Erythroblast (primary cell): ENCODE measurements at places on chromosomes 2 and 18.

DNA sequence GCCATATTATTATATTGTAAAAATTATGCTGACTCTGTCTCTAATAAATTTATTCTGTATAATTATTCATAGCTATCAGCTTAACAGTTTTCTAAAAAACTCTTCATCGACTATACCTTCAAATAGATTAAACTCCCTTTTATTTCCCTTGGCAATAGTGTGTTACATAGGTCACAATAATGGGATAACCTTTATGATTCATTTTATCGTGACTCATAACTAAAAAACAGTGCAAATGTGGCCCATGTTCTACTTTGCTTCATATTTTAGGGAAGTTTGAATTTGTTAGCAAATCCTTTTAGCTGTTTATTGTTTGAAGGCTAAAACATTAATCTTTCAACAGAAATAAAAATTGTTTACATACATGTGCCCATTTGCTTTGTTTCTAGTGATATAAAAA lies 783.2 kb upstream of the CDH2 start:
- DNase-seq = no peak

- DNase-seq = no peak
Observed at GRCh38 chr2:85444629-85445172, 26.2 kb downstream of the SH2D6 start.

- no peak for DNase-seq
Observed at GRCh38 chr2:196441527-196441926, 198.0 kb upstream of the CCDC150 start.

- no peak for DNase-seq
Observed at GRCh38 chr2:21041943-21042707, 1.7 kb downstream of the APOB start.

DNA sequence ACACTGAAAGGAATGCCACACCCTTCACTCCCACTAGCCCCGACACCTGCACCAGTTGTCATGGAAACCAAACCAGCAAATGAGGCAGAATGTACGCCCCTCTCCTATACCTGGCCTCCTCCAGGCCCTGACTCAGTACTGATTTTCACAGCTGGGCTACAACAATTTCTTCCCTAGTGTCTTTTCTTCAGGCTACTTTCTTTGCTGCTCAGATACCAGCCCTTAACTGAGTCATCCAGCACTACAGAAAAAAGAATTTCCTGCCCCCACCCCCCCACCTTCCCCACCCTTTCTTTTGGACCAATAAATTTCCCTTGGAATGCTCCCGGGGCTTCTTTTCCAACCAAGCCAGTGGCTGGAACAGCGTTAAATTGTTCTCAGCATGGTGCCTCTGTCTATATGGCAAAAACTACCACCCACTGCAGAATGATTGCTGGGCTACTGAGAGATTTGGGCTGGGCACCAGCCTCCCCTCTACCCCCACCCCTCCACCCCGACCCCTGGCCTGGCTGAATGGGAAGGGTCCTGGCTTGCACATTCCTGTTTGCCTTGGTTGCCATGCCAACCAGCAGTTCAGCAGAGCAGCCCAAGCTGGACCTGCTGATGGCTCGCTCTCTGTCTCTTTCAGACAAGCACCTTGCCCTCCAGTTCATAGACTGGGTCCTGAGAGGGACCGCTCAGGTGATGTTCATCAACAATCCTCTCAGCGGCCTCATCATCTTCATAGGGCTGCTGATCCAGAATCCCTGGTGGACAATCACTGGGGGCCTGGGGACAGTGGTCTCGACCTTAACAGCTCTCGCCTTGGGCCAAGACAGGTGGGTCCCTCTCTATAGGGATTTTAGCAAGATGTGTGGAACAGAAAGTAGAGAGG lies 11.3 kb downstream of the SLC14A2 start:
- no peak for DNase-seq

DNA sequence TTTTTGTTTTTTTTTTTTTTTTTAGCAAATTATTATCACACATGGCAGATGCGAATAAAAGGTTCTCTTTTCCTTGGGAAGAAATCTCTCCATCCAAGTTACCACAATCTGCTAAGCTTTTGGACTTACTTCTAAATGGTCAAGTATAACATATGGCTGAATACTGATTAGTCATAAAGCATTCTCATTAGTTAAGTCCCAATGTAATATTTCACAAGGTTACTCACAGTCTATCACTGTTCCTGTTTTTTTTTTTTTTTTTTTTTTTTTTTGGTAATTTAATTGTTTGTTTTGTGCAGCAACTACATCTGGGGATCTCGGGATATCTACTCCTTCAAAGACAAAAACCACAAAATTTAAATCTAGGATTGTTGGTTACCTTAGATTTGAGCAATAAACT lies 771.7 kb downstream of the CPS1 start:
- no peak for DNase-seq

GRCh38 chr2:8630676-8631464 lies 51.0 kb upstream of the ID2 start:
- no peak for DNase-seq

DNA sequence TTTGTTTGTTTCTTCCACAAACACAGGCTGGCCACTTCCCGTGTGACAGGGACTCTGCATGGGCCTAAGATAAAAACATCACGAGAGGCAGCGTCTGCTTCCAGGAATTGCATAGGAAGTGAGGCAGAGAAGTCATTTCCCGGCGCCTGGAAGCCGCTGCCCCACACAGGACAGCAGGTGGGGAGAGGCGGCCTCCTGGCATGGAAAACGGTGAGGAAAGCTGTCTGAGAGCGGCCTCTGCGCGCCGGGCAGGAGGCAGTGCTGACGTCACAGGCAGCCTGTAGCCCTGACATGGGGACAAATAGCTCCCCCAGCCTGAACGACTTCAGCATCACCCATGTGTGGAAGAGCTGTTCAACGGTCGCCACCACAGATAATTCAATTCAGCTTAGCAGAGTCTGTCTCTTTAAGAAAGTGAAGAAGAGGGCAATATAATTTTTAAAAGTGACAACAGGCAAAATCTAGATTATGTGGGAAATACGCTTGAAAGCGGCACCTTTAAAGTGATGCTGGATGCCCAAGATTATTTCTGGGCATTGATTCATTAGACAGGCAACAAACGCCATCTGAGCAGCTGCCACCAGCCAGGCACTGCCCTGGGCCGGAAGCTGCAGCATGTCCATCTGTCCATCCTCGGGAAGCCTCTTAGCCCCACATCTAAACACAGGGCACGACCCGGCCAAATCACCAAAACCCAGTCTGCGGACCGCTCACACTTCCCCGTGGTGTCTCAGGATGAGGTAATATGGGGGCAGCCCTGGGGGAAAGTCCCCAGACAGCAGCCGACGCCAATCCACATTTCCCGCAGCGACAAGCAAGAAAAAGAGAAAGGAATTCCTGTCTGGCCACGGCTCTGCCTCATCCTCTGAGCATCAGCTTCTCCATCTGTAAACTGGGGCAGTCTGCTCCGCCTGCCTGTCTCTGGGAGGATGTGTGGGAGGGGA lies 138.9 kb downstream of the PXDN start:
- DNase-seq = no peak

DNA sequence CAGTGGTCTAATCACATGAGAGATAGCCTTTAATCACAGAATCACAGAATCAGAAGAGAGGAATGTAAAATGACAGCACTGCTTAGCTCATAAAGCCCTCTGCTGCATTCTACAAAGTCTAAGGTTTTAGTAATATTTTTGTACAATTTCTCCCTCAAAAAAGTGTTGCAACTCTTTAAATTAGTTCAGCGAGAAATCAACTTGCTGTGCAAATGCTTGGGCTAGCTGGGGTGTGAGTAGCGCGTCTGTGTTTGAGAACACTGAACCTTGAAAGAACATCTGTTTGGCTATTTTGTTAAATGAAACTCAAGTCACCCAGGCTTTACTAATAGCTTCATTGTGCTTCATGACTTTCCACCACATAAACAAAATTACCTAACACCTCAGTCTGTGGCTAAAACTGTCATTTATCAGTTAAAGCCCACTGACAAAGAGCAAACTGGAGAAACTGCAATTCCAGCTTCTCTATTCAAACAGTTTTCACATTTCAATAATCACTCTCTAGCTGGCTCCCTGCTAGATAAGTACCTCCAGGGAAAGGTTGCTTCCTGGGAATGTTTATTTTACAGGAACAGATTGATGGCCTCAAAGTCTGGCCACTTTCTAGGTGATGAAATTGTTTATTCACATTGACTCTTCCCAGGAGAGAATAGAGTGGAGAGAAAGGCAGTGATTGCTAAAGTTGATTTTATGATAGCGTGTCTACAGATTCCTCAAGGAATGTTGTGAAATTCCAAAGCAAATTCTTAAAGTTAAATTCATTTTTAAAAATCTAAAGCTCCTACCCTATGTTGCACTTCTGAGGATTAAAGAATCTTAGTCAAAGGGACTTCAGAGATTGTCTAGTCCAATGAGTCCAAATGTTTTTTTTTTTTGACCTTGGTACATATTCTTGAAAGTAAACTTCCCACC lies 36.0 kb upstream of the STAT1 start:
- no peak for DNase-seq

DNA sequence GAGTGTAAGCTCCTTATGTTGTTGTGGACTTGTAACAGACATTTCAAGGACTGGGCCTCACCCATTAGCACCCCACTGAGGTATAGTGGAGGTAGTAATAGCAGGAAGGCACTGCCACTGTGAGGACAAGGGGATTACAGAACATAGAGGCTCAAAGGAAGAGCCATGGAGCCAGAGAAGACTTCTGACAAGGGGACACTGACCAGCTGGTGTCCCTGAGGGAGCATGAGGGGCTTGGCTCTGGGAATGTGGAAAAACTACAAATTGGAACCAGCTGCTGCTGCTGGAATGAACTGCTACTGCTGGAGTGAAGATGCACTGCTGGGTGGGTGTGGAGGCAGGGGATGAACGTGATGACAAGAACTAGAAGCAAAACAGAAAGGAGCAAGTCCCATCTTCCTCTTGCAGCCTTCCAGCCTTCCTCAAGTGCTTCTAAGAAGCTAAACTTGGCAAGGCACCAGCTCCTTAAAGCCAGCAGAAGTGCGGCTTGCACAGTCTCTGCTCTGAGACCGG lies 167.3 kb upstream of the NOSTRIN start:
- DNase-seq = no peak

DNA sequence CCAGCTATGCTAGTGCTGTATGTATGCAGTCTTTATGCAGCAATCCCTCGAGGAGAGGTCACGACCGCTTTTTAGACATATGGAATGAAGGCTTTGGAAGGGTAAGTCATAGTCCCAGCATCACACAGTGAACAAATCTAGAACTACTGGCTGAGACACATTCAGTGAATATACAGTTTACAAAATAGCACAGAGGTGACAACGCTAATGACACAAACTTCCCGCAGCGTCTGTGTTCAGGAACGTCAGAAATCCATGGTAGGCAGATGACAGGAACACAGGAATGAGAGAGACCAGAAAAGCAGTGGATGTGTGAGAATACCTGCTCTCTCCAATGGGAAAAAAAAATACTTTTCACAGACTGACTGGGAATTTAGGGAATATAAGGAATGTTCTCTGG lies 29.6 kb downstream of the CABYR start:
- DNase-seq = no peak

- DNase-seq = no peak
Observed at GRCh38 chr2:19883486-19883885, 18.3 kb downstream of the TTC32 start.

DNA sequence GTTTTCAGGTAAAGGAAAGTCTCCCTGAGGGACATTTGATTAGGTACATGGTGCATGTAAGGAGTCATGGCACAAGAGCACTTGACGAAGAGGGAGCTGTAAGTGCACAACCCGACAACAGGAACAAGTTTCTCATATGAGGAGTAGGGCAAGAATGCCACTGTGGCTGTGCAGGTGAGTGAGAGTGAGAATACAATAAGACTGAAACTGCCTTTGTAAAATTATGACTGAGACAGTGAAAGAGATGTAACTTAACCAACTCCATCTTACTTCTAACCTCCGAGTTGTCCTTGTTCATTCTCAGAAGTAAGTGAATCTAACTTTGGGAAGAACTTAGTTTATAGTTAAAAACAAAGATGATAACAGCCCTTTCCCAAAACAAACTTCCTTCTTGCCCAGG lies 1025.8 kb upstream of the CNTNAP5 start:
- no peak for DNase-seq

- DNase-seq = no peak
Observed at GRCh38 chr2:241592126-241592845, 33.7 kb downstream of the BOK start.

DNA sequence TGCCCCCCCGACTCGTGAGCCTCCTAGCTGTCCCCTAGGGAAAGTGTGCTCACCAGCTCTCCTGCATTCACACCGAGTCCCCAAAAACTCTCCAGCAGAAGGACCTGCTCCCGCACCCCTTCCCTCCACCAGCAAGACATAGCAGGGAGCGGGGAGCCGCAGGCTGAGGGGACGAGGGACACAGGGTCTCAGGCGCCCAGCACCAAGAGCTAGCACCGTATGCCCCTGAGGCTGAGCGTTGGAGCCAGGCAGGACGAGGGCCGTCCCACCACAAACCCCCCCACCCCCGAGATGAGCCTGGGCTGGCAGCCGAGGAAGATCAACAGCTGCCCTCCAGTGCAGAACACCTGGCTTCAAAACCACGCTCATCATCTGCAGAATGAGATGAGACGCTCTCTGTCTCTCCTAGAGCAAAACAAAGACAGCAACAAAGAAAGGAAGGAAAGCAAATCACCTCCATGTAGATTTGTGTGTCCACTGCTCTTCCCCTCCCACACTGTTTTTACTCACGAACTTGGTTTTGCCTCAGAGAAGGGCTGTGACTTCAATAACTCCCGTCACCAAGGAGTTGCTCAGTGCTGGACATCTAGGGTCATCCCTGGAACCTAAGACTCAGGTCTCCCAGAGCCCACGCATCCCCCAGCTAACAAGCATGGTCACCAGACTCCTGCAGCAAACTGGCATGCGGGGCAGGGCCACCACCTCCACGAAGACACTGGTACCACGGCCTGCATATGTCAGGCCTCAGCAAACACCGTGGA lies 39.7 kb upstream of the SALL3 start:
- DNase-seq = no peak

DNA sequence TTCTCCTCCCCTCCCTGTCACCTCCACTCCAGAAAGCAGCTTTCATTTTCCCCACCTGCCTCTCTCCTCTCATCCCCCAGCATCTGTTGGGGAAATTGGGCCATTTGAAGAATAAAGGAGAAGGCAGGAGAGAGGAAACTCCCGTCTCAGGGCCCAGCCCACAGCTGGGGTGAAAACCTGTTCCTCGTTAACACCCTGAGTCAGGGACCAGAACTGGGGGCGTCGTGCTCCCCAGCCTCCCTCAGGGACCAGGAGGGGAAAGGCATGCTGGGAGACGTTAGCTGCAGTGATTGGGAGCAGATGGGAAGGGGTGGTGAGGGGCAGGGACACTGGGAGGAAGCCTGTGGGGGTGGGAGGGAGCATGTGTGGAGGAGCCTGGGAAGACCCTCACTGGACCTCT lies 251.3 kb downstream of the DYSF start:
- no peak for DNase-seq

GRCh38 chr2:49167131-49167530 lies 12.8 kb upstream of the FSHR start:
- DNase-seq = no peak

- no peak for DNase-seq
Observed at GRCh38 chr18:78643004-78643403, 336.6 kb upstream of the SALL3 start.
